Activated naive CD4-positive, alpha-beta T cell treated with anti-CD3 and anti-CD28 coated beads, Interleukin-2, amount 50 U/mL, for 72 hours (primary cell): ENCODE measurements at places on chromosomes 13 and 19. TPM values are rescaled to one million over a fixed set of nuclear protein-coding genes. Genes with fewer than 3 reads are reported as not detected.

Gene ADAMTSL5
- 2.0 TPM for total RNA-seq

Gene ZNF333
- 49.7 TPM for total RNA-seq

DNA sequence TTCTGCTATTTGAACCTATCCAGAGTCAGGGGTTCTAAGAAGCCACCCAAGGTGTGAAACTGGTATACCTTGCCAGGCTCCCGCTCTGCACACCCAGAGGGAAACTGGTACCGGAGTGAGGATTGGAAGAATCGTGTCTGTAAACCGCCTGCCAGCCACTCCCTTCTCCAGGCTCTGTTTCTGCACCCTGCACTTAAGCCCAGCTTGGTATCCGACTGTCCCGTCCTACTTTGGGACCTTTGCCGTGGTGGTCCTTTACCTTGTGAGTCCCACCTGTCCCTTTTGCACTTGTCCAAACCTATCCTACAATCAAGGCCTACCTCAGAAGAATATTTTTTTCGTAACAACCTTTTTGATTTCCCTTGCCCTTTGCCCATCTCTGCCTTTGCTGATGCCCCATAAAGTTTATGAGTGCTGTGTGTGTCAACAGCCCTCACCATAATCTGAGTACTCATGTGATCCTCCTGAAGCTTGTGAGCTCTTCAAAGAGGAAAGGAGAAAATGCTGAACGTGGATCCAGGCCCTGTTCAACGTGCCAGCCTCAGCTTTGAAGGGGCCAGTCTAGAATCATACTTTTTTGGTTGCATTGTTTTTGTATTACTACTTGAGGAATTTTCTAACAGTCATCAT is 44.7 kb downstream of the GARRE1 start:
- no peak for DNase-seq

Gene CYP2F1
- not detected for total RNA-seq

Gene UHRF1
- 79.5 TPM for total RNA-seq

Gene MBD3L3
- not detected for total RNA-seq

DNA sequence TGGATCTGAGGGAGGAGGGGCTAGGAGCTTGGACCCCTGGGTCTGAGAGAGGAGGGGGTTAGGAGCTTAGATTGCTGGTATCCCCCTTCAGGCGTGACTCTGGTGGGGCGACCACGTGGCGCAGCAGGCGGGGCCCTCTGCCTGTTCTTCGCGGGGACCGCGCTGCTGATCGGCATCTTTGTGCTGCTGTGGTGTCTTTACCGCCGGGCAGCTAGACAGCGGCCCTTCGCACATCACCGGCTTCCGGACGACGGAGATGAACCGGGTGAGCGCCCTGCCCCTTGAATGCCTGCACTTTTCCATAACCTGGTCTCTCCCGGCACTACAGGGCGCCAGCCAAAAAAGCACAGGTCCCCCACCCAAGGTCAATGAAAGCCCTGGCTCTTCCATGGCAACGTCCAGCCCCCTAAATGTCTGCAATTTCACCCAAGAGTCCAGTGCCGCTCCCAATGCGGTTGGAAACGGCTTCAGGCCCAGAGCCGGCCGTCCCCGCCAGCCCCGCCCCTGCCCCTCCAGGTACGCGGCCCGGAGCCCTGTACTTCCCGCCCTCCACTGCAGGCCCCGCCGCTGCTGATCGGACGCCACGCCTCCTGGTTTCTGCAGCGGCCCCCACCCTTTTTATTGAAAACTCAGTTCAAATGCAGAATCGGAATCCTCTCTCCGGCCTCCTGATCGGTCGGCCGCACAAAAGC is 2.8 kb downstream of the GFY start:
- no peak for DNase-seq

GRCh38 chr13:32175307-32175706 is 139.9 kb downstream of the ZAR1L start:
- DNase-seq: no peak

DNA sequence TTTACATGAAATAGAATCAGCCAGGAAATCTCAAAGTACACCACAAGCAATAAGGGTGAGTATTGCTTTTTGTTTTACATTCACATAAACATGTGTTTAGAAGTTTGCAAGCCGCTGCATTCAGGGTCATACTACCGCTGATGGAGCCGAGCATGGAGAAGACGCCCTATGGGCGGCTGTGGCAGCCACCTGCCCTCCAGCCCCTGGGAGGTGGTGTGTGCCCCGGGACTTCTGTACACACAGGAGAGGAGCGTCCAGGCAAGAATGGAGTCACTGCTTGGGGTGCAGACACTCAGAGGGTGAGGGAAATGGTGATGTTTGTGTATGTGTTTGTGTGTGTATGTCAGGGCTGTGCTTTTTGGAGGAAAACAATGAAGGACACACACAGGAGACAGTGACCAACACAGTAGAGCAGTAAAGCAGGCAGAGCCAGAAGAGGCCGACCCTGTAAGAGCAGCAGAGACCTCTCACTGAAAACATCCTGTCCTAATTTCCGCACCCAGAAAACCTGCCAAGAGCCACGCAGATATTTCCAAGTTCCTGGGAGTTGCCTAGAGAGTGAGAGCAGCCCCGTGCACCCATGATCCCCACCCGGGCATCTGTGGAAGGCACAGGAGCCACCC is 108.1 kb upstream of the GJB6 start:
- DNase-seq: no peak

- no peak for DNase-seq
These were observed 52.1 kb upstream of the ARHGEF7 start for GRCh38 chr13:111062966-111063365.

Gene ATP4A
- total RNA-seq: not detected

- DNase-seq: no peak
These were observed 772.9 kb upstream of the SLITRK6 start for GRCh38 chr13:86572115-86572514.

- no peak for DNase-seq
These were observed 2.8 kb upstream of the WBP4 start for GRCh38 chr13:41058295-41059070.

DNA sequence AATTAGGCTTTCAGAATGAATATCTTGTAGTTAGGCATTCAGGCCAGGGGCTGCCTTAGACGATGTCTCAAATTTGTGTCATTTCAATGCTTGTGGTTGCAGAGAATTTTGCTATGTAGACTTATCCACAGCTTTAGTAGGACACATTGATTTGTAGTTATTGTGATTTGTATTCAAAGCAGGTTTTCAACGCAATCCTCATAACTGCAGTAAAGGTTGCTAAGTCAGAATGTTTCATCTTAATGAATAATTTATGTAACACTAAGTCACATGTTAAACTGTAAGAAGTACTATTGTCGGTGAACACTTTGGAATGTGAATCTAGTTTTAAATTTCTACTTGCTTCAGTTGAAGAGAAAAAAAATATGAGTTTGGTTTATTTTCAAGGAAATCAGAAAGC is 1117.2 kb upstream of the SPRY2 start:
- no peak for DNase-seq

DNA sequence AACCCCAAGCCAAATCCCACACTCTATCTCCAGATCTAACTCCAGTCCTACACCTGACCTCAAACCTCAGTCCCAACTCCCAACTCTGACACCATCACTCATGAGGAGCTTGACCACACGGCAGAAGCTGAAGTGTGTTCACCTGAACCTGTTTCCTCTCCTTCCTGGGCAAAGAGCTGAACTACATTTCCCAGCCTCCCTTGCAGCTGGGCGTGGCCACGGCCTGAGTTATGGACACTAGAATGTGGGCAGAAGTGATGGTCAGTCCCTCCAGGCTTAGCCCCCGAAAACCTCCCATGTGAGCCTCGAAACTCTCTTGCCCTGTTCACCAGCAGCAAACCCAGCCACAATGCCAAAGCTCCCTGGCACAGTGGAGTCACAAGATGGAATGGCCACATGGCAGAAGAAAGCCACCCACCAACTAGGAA is 19.5 kb upstream of the MEIS3 start:
- no peak for DNase-seq

- DNase-seq: no peak
These were observed at the start of gene SLC25A23 for GRCh38 chr19:6459262-6460098. TSS of gene SLC25A23 (minus strand) at chr19:6459792. CDS start at chr19:6459628, 164 bp downstream.

DNA sequence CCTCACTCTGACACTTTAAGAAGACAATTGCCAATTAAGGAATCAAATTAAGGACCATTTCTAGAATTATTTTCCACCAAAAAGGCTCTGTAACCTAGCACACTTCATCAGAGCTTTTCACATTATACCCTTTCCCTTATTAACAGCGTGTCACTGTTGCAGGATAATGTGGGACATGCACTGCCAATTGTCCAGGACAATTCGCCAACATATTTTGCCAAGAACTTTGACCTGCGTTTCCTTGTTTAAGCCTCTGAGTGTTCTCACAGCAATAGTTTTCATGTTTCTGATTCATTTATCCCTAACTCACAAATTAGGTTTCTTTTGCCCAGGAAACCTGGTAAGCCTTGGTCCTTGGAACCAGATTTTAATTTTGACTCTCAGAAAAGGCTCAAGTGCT is 13.3 kb downstream of the COL4A1 start:
- DNase-seq: no peak

Gene RGS9BP
- total RNA-seq: not detected

DNA sequence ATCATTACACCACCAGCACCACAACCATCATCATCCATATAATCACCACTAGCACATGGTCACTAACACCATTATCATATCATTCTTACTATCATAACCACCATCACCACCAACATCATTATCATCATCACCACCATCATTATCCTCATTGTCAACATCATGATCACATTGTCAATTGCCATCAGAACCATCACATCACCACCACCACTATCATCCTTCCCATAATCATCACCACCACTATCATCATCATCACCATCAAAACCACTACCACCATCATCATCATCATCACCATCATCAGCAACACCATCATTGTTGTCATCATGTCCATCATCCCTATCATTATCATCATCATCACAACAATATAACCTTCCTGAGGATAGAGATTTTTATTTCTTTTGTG is 58.1 kb downstream of the MBD3L1 start:
- no peak for DNase-seq

GRCh38 chr13:109028624-109029023 is 399.2 kb downstream of the MYO16 start:
- no peak for DNase-seq

DNA sequence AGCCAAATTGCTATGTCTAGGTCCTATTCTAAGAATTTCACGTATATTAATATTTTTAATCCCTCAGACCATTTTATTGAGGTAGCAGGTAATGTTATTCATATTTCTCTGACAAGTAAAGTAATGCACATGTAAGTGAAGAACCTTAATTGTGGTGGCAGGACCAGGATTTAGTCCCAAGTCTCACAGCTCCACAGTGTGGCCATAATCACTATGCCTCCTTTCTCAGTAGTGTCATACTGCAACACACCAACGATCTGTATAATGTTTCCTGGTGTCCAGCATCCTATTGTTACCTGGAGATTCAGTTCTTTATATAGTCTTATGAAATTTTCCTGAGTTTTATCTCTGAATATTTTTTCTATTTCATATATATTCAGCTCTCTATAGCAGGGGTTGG is 340.3 kb downstream of the OLFM4 start:
- DNase-seq: no peak

DNA sequence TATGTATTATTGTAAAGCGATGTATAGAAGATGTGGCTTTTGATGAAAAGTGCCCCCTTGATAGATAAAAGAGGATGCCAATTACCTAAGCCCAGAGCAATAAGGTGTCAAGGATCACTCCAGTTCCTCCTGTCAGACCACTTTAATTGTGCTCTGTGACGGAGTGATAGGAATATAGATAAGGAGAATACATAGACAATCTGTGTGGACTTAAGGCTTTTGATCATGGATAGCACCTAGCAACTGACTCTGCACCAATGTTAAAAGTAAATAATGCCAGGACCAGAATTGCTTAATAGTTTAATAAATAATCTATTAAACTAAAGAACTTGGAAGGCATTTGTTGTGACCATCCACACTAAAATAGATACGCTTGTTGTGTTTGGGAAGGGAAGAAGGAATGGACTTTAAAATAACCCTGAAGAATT is 390.7 kb upstream of the ARGLU1 start:
- DNase-seq: no peak

DNA sequence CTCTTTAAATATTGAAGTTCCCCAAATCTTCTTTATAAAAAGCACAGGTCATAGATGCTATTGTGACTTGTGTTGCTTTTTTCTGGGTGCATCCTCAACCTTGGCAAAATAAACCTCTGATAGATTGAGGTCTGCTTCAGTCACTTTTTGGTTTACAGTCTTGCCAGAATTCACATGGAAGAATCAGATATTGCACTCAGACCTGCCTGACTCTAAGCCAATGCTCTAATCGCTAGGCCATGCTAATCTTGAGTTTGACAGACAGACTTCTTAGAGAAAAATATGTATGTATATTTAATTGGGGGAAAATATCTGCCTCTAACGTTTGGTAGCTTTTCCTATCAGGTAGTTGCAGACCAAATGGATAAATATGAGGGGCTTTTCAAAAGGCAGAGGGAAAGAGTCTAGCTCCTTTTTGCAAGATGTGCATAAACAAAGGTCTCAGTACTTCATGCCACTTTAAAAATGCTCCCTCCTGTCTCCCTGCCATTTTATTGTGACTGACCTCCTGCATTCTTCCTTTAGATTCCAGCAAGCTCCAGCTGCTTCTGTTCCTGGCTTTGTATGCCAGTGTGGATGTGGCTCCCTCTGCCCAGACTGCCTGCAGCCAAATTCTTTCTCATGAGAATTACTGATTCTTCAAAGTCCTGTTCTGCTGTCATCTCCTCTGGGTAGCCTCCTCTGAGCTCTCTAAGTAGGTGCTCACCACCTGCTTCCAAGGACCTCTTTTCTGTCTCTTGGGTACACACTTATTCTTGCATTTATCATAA is 42.4 kb upstream of the RFC3 start:
- DNase-seq: no peak

Gene CATSPERD
- not detected for total RNA-seq

GRCh38 chr19:29515233-29515619 is 10.6 kb upstream of the VSTM2B start:
- no peak for DNase-seq

- DNase-seq: no peak
These were observed 20.6 kb downstream of the LRRC63 start for GRCh38 chr13:46232281-46232680.

GRCh38 chr13:110798081-110798994 is 84.8 kb downstream of the ING1 start:
- no peak for DNase-seq

Gene LRRC63
- total RNA-seq: 0.99 TPM

DNA sequence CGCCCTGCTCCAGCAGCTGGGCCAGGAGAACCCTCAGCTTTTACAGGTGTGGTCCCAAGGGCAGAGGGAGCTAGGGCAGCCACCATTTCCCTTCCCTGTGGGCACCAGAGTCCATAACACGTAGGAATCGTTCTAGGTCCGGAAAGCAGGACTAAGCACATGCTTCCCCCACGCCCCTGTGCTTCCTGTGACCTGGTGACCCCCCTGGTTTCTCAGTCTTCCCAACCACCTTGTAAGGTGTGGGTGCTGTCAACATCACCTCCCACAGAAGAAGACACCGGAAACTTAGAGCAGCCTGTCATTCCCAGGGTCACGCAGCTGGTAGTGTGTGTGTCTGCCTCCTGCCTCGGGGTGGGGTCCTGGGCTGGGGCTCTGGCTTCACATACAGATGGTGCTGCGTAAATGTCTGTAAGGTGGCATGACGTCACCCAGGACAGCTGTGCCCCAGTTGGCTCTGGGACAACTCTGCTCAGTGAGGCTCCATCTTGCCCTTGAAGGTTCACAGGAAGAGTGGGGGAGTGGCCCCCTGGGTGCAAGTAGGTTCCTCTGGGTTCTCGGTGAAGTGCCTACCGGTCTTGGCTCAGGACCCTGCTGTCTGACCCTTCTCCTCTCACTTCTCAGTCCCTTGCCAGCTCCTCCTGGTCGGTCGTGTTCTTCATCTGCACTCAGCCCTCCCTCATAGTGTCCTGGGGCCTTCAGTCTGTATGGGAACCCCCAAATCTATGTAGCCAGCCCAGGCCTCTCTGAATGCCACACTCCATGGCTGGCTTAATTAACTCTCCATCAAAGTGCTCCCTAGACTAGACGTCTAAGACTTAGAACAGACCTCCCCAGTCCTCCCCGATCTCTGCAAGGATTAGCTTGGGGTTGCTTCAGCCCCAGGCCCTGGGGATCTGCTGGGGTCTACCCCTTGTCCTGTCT is 4.0 kb downstream of the RAD23A start:
- DNase-seq: no peak
